Suprapubic skin (tissue), 4 donors: ENCODE measurements at places on chromosomes 16 and 17.

- no peak for DNase-seq
Measured at GRCh38 chr16:10813099-10813455, 5.5 kb downstream of the TVP23A start.

DNA sequence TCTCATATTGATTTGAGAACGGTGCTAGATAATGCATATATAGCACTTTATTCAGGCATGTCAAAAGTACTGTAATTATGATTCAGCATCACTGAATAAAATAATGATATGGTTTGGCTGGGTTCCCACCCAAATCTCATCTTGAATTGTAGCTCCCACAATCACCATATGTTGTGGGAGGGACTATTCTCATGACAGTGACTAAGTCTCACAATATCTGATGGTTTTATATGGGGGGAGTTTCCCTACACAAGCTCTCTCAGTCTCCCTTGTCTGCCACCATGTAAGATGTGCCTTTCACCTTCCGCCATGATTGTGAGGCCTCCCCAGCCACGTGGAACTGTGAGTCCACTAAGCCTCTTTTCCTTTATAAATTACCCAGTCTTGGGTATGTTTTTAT is 25.6 kb upstream of the LONP2 start:
- DNase-seq, result no peak

- DNase-seq, result no peak
Measured at GRCh38 chr16:67271446-67271845, 7.9 kb upstream of the PLEKHG4 start.

- no peak for DNase-seq
Measured at GRCh38 chr17:28272166-28272565, 46.8 kb upstream of the TMEM97 start.

- DNase-seq, result no peak
Measured at GRCh38 chr17:51422634-51423033, 162.3 kb downstream of the UTP18 start.

DNA sequence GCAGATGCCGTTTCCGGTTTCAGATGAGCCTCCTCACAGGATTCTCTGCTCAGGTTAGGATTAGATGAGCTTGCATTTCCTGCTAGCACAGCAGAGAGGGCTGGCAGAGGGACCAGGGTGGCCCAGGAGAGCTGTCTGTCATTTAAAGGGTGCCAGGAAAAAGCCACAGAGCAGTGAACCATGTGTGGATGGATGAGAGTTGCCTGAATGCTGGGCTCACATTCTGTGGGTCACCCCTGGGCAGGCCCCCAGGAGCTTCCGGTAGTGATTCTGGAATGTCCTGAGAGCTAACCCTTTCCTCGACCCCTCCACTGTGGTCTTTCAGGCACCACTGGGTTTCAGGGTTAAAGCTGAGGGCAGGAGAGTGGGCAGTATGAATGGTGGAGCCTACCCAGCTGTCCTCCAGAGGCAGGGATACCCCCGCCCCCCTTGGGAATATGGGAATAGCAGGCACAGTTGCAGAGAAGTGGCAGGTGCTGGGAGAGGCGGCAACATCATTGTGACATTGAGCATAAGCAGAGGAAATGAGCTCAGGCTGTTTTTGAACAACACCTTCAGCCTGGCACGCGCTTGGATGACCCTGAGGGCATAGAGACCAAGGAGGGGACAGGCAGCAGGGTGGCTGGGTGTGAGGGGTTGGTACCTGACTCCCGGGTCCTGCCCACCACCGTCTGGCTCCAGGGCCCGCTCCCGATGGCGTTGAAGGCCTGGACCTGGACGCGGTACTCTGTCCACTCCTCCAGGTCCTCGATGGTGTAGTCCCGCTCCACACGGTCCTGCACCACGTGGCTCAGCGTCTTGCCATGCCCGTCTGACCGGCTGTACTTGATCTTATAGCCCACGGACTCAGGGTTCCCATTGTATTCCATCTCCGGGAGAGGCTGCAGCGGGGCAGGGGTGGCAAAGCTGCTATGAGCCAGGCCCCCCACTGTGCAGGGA is 83.0 kb upstream of the CDC42EP4 start:
- no peak for DNase-seq

GRCh38 chr17:76279742-76280287 is 14.7 kb downstream of the UBALD2 start:
- no peak for DNase-seq

DNA sequence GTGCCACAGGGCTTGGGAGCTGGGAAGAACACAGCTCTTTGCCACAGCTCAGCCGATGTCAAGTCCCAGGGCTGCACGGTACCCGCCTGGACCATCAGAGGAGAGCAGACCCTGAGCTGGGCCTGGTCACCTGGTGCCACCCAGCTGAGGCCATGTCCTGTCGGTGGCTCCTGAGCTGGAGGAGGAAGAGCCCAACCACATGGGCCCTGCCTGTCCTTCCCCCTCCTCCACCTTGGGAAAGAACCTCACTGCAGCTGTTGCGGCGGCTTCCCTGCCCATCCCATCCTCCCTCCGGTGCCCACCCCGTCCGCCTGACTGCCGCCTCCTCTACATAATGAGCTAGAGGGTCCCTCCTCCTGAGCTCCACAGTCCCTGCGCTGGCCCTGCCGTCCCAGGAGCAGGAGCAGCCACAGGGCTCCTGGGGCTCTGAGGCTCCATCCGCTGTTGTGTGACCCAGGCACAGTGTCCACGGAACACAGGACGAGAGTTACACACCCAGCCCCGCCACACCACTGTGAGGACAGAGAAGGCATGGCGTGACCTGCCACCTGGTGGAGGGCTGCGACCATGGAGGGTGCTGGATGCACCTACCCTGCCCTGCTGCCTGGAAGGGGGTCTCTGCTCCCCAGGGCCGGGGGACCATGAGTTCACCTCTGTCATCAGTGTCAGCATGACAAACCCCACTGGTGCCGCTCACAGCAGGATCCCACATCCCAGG is 21.4 kb upstream of the CHMP6 start:
- no peak for DNase-seq

DNA sequence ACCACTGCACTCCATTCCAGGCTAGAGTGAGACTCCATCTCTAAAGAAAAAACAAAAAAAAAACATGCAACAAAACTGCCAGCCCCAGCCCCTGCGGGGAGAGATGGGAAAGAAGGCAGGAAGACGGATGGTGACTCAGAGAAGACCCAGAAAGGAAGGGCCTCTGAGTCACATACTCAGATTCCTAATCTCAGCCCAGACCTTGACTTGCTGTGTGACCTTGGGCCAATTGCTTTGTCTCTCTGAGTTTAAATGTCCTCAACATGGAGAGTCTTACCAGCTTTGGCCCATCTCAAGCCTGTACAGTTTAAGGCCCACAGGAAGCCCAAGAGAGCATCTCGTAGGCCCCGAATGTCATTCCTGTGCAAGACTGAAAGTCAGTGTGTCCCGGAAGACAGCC is 86.5 kb upstream of the LHX1 start:
- DNase-seq, result no peak

DNA sequence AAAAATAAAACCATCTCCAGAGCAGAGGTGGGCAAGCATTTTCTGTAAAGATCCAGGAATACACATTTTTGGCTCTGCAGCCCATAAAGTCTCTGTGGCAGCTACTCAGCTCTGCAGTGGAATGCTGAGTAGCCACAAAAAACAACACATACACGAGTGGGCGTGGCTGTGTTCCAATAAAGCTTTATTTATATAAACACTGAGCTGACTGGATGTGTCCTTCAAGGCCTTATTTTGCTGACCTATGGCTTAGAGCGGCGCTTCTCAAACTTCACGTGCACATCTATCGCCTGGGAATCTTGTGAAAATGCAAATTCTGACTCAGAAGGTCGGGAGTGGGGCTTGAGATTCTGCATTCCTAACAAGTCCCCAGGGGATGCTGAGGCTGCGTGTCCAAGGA is 39.7 kb downstream of the XYLT1 start:
- no peak for DNase-seq

DNA sequence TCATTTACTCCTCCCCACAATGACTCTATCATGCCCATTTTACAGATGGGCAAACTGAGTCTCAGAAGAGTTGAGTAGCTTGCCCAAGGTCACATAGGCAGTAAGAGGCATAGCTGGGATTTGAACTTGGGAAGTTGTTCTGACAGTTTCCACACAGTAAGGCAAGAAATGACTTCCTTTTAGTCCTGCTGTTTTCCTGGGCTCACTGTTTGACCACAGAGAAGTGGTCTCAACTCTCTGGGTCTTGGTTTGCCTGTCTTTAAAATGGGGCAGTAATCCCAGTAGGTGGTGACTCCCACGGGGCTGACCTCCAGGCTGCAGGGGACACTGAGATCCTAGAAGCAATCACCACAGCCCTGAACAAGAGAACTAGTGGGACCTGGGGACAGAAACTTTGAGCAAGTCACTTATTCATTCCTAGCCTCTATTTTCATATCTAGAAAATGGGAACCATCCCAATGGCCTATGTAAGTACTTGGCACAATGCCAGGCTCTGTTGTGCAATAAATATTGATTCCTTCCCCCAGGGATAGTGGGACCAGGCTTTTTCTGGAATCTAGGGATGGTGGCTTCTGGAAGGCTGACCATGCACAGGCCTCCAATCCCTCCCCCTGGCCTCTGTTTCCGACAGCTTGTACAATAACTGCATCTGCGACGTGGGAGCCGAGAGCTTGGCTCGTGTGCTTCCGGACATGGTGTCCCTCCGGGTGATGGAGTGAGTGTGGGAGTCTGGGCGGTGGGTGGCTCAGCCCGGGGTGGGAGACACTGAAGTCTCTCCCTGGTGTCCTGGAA is 20.5 kb downstream of the DEXI start:
- DNase-seq, result no peak

DNA sequence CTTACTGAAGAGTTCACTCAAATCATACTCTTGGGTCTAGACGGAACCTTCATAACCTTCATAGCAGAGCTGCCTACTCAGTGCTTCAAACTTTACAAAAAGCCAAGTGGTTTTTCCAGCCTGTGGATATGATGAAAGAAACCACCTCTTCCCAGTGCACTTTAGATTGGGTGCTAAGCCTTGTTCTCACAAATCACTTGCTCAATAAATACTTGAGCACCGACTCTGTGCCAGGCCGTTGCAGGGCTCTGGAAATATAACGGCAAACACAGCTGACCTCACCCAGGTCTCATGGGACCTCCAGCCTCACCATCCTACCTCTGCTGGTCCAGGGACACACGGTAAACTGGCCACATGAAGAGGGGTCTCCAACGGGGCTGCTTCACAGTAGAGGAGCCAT is 35.7 kb downstream of the CDRT4 start:
- DNase-seq, result no peak

- DNase-seq, result no peak
Measured at GRCh38 chr16:81041696-81042095, 6.1 kb downstream of the ATMIN start.

DNA sequence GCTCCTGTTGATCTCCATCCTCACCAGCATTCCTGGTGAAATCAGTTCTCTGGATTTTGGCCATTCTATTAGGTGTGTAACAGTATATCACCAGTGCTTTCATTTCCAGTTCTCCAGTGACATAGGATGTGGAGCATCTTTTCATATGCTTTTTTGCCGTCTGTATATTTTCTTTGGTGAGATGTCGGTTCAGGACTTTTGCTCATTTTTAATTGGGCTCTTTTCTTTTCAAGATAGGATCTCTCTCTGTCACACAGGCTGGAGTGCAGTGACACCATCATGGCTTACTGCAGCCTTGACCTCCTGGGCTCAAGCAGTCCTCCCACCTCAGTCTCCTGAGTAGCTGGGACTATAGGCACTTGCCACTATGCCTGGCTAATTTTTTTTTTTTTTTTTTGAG is 74.2 kb downstream of the TANGO6 start:
- DNase-seq, result no peak

DNA sequence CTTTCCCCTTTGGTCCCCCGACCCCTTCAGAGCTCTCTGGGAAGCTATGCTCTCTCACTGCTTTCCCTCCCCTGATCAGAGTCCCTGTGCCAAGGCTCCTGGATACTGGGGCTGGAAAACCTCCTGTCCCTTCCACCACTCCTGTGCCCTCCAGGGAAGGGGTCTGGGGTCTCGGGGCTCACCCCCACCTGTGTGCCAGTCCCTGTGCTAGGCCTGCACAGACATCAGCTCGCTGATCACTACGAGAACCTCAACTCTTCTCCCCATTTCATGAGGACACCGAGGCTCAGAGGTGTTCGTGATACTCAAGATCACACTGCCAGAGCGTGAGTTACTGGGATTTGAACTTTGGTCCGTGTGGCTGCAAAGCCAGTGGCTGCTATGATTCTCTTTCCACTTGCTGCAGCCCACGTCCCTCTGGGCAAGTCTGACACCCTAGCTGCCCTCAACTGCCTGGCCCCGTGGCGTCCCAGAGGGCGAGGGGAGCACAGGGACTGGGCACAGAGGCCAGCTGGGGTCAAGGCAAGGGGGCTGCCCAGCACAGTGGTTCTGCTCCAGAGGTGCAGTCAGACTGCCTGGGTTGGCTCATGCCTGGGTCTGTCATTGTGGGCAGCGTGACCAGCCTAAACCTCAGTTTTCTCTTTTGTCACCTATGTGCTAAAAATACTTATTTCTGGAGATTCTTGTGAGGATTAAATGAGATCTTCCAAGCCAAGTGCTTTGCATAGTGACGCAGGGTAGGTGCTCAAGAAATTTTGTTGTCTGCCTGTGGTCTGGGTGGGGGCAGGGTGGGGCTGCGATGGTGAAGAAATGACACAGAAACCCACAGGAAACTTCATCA is 43.8 kb upstream of the TOB1 start:
- no peak for DNase-seq

- no peak for DNase-seq
Measured at GRCh38 chr16:20383106-20384029, 21.2 kb downstream of the PDILT start.

DNA sequence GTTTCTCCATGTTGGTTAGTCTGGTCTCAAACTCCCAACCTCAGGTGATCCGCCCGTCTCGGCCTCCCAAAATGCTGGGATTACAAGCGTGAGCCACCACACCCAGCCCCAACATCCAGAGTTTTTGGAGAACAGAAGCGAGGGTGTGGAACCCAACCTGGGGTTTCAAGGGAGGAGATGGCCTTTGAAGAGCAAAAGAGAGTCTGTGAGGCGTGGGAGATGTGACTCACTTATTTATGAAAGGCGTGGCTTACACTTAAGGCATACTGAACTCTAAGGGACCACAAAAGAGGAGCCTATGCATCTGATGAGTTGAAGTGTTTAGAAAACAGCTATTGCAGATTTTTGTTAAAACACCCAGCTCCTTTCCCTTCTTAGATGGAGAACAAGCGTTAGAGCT is 18.9 kb downstream of the ARSG start:
- no peak for DNase-seq

DNA sequence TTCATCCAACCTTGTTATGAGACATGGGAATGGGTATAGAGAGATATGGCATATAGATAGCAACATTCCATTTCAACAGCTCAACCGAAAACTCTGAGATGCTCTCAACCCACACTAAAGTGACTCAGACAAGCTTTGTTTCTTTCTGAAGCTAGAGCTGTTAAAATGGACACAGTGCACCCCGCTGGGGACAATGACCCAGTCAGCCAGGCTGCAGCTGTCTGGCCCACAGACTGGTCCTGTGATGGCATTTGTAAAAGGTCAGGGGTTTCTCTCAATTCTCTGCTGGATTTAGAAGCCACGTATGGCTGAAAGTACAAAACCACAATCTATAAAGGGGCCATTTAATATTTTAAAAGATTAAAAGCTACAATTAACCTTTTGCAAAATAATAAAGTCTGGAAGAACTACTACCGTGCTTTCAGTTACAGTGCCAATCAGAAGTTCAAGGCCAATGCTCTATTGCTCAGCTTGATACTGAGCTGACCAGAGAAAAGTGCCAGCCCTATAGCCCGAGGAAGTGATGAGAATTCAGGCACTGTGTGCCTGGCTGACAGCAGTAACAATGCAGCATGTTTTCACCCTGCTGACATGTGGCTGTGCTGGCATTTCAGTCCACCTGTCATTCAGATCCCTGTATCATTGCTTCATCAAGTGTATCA is 60.2 kb downstream of the TEX2 start:
- no peak for DNase-seq
